ENCODE measurements at places on chromosomes 4 and X.

DNA sequence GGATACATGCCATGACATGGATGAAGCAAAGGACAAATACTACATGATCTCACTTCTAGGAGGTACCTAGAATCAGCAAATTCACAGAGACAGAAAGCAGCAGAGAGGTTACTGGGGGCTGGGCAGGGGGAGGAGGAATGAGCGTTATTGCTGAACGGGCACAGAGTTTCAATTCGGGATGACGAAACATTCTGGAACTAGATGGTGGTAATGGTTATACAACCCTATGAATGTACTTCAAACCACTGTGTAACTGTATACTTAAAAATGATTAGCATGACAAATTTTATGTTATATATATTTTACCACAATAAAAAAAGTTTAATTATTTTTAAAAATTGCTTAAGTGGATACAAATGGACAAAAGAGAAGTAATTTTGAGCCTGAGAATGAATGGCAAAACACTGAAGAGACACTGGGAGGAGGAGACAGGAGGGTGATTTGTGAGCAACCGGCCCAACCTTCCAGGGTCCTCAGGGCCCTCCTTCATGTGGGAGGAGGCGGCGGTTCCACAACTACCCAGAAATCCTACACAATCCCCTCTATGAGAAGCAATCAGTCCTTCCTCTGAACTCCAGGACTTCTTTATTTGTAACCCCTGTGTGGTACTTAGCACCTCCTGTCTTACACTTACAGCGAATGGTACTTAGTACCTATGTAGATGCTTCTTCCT, 14.1 kb downstream of the ACSL1 start:
- no peak for DNase-seq

GRCh38 chrX:123807835-123808416, 51.9 kb upstream of the XIAP start:
- DNase-seq, result peak; percentile 7

DNA sequence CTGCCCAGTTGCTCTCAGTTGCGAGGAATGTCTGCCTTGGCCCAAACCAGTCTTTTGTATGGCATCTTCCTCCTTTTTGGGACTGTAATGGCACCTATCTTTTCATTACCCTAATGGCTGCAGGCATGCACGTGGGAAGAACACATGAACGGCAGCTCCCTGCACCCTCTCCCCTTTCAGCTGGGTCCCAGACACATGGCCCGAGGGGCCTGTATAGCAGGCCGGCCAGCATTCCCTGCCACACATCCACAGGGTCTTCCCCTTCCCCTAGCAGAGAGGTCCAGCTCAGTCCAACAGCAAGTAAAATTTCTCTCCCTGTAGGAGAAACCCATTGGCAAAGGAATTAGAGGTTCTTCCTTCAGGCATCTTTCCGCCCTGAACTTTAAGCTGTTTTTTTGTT, 829.1 kb upstream of the AGA start:
- no peak for DNase-seq

- DNase-seq, result no peak
Measured at GRCh38 chr4:9994246-9994847, 26.9 kb downstream of the SLC2A9 start.

GRCh38 chr4:146134761-146135445, 40.6 kb upstream of the LSM6 start:
- DNase-seq, result peak; percentile 27

GRCh38 chrX:132333351-132333750, 114.1 kb upstream of the RAP2C start:
- DNase-seq, result no peak

- no peak for DNase-seq
Measured at GRCh38 chr4:129929984-129930383, 834.0 kb downstream of the C4orf33 start.

DNA sequence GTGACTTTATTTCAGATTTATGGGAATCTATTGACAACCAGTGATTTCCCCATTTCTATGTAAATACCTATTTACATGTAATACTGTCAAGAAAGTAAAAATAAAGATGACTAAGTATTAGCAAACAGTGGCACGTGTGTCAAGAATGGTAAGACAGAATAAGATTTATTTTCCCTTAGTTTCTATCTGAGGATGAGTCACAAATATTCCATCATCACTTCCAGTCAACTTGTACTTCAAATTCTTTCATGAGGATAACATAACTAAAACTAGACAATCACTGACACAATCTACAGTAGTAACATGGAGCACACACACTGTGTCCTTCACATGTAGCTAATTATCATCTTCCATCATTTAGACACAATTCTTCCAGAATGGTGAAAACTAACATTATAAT, 625.3 kb upstream of the PCDH7 start:
- no peak for DNase-seq

DNA sequence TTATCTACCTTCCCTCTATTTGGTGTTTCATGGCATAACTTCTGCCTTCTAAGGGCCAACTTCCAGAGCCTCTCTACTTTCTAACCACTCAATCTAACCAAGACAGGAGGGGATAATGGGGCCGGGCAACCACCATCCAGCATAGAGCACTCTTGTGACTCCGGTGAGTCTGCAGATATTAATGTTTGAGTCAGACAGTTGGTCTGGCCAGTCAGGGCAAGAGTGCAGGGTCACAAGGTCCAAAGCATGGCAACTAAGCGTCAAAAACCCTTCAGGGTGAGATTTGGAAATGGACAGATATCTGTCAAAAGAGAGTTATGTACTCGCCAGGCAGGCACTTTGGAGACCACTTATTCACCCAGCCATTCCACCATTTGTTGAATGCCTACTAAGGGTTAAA, 105.0 kb downstream of the PALLD start:
- no peak for DNase-seq

GRCh38 chr4:80286451-80286850, 20.0 kb downstream of the FGF5 start:
- DNase-seq, result no peak

DNA sequence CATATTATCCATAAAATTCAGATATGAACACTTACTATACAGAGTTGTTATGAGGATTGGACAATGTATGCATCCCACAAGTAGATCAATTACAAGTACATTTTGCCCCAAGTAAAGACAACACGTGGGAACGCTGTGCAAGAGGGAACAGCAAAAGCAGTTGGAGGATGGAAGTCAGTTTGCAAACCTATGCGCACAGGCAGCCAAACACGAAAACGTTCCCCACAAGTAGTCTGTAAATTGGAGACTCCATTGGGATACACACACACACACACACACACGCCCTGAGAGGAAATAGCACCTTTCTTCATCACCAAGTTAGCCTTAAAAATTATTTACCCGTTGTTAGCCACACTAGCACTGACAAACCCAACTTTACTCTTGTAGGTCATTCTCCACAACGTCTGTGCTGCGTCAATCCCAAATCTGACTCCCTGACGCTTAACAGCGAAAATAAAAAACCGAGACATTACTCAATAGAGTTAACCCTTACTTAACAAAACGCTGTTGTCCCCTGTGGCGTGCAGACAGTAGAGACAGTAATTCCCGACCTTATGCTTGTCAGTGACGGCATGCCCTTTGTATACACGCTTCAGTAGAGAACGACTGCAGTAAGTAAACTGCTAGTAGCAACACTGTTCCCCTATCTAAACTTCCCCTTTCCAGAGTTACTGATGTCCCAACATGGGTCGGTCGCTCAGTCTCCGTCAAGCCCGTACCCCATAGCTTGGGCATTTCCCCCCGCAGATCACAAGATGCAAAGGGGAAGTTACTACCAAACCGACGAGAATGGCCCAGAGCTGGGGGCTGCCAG, 730 bp downstream of the MANBA start:
- DNase-seq, result peak; percentile 80

DNA sequence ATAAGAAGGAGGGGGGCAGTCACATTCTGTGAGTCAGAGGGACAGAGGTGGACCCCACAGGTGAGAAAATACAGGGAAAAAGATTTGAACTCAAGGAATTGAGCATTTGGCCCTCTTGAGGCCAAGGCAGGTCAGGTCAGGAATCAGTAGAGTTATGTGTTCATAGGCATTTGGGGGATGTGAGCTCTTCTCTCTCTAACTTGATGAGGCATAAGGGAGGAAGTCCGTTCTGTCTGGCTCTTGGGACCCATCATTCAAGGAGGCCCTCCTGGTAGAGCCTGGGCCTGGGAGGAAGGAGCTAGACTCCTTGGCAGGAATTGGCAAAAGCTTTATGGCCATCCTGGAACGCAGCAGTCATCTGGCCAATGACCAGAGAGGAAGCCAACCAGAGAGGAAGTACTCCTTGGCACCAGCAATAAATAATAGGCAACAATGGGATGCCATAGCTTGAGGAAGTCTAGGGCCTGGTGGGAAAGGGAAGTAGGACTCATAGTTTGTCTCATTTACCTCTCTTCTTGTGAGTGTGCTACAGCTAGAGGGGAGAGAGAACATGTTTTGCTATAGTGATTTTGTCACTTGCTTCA, 53.0 kb downstream of the MSN start:
- DNase-seq, result peak; percentile 17

DNA sequence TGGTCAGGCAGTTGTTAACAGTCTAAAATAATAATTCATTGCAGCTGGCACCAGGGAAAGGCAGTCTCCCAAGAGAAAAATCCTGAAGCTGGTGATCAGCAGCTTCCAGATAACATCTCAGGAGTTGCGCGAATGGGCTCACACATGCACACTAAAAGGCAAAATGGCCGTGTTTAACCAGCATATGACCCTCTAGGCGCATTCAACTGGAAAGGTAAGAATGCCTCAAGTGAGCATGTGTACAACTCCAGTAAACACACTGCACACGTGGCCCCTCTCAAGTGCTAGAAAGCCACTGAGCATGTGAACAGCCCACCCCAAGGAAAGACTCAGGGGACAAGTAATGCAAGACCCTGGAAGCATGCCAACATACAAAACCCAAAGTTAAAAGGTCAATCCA, 33.1 kb downstream of the STPG2 start:
- DNase-seq, result no peak

DNA sequence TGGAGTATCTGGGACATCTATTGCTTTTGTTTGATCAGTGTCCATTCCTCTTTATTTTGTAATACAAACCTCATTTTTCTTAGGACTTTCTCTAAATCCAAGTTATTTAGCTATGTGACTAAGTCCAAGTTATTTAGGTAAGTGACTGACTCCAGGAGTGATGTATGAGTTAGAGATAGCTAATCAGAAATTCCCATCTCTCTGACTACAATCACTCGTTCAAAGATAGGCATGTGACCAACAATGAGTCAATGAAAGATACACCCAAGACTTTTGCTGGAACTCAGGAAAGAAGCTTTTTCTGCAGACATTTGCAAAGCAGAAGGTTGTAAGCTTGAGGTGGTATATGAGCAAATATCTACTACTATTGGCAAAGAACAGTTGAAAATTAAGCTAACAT, 72.5 kb upstream of the KCNIP4 start:
- DNase-seq, result no peak

DNA sequence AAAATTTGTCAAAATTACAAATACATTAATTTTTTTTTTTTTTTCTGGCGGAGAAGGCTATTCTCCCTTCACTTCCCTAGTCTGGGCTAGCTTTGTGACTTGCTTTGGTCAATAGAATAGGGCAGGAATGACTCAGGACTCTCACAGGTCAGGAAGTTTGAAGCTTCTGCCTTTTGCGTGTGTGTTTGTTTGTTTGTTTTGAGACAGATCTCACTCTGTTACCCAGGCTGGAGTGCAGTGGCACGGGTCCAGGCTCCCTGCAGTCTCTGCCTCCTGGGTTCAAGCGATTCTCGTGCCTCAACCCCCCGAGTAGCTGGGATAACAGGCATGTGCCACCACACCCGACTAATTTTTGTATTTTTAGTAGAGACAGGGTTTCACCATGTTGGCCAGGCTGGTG, 55.9 kb upstream of the USP9X start:
- no peak for DNase-seq

- no peak for DNase-seq
Measured at GRCh38 chr4:168540086-168540485, 43.2 kb downstream of the PALLD start.

DNA sequence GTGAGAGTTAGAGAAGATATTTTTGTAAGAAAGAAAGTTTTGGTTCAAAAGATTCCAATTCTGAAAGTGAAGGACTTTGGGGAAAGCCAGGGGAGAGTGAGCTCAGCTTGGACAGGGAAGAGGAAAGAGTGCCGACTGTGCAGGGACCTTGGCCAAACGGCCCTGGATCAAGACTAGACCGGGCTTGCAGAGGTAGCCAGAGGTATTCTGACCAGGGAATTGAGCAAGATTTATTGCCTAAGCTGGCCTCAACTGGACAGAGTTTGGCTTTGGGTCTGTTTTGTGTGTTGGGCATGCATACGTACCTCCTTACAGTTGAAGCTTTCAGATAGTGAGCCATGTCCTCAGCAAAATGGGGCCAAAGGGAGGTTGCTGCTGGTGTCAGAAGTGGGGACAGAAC, 11.6 kb downstream of the PLAC1 start:
- DNase-seq, result no peak

DNA sequence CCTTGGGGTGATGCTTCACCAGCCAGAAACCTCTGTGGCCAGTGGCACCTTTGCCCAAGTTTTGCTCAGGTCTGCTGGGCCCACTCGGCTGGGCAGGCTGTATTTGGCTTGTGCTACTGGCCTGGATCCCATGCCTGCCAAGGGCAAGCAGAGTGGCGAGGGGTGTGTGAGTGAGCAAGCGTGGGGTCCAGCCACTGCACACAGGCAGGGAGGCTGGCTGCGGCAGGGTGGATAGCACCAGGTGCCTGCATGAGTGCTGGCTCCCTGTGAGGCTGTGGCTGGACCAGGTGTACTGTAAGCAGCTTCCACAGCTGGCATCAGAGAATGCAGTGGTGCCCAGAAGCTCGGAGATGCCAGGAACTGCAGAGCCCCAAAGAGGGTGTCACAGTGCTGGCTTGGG, 478.5 kb downstream of the STPG2 start:
- no peak for DNase-seq

DNA sequence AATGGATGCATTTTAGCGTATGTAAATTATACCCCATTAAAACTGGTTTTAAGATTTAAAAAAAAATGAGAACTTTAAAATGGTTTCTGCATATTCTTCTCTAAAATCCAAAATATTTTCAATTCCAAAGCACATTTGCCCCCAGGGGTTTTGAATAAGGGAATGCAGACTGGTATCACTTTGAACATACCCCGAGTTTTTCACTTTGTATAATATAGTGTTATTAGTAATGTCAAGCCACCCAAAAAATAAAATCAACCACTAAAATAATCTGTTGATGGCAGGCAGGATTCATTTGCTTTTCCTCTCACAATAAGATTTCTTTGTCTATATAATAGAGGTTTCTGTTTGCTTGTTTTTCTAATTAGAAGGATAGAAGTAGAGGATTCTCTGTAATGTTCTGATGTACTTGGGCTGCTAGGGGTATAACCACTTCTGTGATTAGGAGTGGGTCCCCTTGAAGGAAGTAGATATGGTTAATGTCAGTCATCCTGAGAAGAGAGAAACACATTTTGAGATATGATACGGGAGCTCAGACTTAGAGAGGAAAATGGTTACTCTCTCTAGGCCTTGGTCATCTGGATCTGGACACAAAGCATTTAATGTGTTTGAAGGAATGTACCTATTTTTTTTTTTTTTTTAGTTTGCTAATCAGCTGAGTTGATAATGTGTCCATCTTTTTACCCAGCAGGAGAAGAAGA, 9.3 kb upstream of the LIN54 start:
- no peak for DNase-seq

DNA sequence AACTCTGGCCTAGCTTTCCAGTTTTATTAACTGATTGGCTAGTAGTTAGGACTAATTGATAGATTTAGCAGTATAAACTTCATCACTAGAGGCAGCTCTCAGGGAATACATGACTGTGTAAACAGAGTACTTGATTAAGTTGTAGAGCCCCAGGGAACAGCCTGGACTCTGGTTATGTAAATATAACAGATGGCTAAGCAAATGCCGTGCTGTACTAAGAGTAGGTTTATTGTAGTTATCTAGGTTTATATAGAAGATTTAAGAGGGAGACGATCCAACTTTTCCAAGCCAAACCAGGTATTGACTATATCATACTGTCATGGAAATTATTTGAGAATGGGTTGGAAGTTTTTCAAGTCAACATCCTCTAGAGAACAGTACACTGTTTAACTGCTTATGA, 463.4 kb upstream of the GRID2 start:
- DNase-seq, result no peak
